ENCODE measurements at places on chromosomes 3 and 15.
A peak's percentile ranks its signal among the peaks of the same experiment; 100 is the strongest.

- H3K4me3 ChIP-seq = no peak overlapping the region
- H3K36me3 ChIP-seq = peaks cover 16% of the 10 kb centered on the region
- DNase-seq = no peak
Measured at GRCh38 chr15:68149059-68149458, 56.1 kb downstream of the CALML4 start.

DNA sequence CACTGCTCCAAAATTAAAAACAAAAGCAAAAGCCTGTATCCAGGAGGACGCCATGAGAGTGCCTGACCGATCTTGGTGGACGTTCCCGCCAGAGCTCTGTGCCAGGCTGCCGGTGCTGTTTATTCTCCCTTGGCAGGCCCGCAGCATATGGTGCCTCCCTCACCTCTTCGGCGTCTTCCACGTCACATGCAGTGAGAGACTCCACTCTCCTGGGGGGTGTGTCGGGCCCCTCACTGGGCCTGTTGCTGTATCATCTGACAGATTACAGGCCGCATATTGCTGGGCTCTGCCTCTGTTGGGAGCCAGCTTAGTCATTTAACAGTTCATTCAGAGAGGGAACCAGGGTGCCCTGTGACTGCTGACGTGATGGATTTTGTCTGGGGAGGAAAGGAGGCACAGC lies 86.4 kb upstream of the ARRDC4 start:
- DNase-seq = no peak
- no peak overlapping the region for H3K4me3 ChIP-seq
- H3K27ac ChIP-seq = no peak overlapping the region
- no peaks in the 10 kb centered on the region for H3K4me1 ChIP-seq
- peaks cover 4% of the 10 kb centered on the region for H3K27me3 ChIP-seq

- no peaks in the 10 kb centered on the region for H3K27me3 ChIP-seq
- H3K4me3 ChIP-seq = no peak overlapping the region
- H3K36me3 ChIP-seq = no peaks in the 10 kb centered on the region
- no peak for DNase-seq
Measured at GRCh38 chr3:192888190-192888589, 29.5 kb downstream of the MB21D2 start.

DNA sequence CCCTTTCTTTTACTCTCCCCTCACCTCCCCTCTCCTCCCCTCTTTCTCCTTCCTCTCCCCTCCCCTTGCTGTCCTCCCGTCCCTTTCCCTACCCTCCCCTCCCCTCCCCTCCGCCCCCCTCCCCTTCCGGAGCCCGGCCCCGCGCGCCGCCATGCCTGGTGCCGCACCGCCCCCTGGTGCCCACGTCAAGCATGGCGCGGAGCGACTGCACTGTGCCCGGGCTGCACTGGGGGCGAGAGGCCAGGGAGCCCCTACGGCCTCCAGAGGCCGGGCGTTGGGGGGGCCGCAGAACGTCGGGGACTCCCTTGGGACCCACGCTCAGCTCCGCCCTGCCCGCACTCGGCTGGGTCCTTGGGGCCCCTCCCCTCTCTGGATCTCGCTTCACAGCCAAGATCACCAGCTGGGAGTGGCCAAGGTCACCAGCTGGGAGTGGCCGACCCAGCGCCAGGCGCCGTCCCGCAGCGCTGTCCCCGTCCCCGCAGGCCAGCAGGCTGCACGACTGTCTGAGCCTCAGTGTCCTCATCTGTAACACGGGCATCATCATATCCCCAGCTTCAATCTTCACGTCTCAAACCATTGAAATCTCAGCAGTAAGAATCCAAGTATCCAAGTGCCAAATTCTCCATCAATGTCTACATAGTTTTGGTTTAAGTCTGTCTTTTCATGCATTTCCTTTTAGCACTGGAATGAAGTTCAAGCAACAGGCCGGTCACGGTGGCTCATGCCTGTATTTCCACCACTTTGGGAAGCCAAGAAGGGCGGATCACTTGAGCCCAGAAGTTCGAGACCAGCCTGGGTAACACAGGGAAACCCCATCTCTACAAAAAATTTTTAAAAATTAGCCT lies 42.5 kb downstream of the TPRA1 start:
- no peak overlapping the region for H3K27ac ChIP-seq
- H3K4me3 ChIP-seq = peak overlapping the region; percentile 76
- H3K4me1 ChIP-seq = peaks cover 11% of the 10 kb centered on the region
- H3K36me3 ChIP-seq = no peaks in the 10 kb centered on the region
